ENCODE measurements at places on chromosomes 7 and 10.

DNA sequence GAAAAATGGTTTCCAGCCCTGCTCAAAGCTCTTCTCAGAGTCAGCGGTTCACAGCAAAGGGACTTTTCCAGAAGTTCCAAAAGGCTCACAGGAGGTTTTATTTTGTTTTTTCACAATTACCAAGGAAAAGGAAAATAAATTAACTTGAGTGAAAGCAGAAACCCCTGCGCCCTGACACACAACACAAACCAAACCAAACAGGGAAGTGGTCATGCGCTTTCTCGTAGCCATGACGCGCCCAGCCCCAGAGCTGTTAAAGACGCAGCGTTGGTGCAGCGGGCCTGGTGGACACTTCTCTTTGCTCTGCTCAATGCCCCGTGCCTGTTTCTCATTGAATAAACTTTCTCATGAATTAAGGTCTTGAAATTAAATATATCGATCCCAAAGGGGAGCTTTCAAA is 134.4 kb upstream of the LYZL2 start:
- no peak for DNase-seq

DNA sequence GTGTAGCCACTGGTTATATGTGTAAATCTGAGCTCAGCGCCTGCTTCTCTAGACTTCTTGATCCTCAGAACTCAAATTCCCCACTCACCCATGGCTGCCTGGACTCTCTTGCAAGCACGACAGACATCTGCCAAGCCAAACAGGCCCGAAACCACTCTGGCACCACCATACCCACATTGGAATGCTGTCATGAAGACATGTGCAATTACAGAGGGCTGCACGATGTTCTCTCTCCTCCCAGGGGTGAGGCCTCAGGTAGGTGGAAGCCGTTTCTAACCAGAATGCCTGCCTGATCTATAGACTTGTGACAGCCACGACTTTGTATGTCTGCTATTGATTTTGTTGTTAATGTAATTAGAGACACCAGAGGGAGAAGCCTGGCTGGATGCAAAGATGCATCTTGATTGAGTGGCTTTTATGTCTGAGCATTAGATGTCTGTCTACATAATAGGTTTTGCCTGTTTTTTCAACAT is 4.0 kb downstream of the BAMBI start:
- DNase-seq = no peak

DNA sequence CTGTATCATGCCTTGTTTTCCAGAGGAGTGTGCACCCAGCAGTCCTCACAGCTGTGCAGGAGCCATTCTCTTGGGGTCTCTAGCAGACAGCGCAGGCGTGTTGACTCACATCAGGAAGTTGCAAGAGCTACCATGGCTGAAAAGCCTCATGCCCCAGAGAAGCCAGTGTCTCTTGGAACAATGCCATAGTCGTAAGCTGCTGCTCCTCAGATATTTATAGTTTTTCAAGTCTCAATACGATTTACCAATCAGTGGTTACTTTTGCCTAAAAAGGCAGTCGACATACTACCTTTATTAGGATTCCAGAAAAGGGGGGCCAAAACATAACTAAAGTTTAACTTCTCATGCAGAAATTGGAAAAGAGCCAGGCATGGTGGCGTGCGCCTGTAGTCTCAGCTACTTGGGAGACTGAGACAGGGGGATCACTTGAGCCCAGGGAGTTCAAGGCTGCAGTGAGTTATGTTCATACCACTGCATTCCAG is 407.7 kb downstream of the PARD3 start:
- peak; percentile 25 for DNase-seq

DNA sequence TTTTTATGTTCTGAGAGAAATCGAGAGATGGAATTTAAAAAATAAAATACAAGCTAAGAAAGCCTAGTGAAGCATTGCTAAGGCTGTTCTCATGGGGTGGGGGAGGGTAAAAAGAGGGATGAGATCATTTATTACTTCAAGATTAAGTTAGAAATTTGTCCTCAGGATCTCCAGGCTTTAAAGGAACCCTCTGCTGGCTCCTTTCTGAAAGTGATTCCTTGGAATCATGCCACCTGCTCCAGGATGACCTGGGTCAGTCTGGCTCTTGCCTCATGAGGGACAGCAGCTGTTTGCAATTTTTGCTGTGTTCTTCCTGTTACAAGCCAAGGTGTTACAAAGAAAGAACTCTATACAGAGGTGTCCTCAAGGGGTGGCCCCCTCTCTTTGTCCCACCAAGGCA is 69.8 kb downstream of the CDK1 start:
- DNase-seq = peak; percentile 12

GRCh38 chr7:18496341-18496700 is 772 bp downstream of the HDAC9 start:
- no peak for DNase-seq

DNA sequence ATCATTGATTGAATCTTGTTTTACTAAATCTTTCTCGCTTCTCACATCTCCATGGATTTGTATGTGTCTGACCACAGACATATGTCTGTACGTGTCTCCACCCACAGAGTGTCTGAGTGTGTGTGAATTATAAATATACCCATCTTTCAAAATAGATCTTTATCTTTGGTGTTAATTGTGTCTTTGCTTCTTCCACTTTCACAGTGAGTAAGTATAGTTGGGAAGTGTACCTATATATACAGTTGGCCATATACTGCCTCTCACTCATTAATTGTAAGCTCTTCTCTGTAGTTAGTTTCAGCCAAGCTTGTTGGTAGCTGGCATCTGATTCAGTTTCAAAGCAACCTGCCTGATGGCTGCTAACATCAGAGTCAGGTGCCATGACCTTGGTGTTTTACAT is 18.4 kb downstream of the EEPD1 start:
- no peak for DNase-seq

DNA sequence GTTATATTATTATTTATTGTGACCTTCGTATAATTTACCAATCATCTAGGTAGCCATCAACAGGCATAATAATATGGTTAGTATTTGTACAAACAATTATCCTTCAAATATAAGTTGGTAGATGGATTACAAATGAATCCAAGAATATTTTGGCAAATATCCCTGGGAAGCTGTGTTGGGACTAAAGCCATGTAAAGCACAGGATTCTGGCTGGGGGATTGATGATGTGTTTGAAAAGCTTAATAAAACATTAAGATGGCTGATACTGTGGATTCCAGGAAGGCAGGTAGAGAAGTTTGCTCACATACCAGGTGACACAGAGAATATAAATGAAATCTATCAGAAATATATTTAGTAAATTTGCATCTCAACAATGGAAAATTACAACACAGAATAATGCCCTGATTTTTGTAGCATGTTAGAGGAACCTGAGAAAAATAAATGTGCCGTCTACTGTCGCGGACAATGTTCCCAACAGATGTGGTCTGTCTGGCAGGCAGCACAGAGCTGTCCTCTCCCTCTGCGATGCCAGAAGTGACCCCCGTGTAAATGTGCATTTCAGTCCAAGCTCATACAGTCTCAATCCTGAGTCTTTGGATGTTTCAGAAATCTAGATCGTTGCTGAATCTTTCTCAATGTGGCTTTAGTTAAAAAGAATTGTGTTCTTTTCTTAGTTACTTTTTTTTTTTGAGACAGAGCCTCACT is 125.0 kb downstream of the TEX36 start:
- DNase-seq = no peak

GRCh38 chr7:93575555-93576399 is 1.3 kb upstream of the CALCR start:
- no peak for DNase-seq

DNA sequence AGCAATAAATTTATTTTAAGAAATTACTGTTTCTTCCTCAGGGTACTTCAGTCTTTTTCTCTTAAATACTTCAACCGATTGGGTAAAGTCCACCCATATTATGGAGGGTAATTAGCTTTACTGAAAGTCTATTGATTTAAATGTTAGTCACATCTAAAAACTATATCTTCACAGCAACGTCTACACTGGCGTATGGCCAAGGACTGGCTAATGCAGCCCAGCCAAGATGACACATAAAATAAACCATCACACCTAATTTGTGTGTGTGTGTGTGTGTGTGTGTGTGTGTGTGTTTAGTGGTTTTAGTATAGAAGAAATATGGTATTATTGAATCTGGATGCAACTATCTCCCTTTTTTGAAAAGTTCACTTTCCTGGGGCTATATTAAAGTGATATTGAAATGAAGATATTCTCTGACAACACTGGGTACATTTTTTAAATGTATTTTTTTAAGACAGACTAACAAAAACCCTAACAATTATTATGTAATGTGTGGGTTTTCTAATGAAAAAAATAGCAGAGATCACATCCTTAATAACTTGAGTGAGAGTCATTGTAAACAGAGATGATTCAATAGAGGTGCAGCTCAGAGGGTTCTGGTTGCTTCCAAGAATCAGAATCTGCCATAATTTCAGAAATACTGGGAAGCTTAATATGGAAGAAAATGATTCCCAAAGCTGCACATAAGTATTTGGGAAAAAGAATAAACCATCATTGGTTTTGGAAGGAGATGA is 584.2 kb upstream of the MBL2 start:
- DNase-seq = no peak

- DNase-seq = peak; percentile 38
These were observed 22.2 kb upstream of the EXOC4 start for GRCh38 chr7:133230591-133231194.

GRCh38 chr10:5411941-5412276 is 448 bp upstream of the NET1 start:
- DNase-seq = no peak
